ENCODE measurements at places on chromosomes 3 and 15.

DNA sequence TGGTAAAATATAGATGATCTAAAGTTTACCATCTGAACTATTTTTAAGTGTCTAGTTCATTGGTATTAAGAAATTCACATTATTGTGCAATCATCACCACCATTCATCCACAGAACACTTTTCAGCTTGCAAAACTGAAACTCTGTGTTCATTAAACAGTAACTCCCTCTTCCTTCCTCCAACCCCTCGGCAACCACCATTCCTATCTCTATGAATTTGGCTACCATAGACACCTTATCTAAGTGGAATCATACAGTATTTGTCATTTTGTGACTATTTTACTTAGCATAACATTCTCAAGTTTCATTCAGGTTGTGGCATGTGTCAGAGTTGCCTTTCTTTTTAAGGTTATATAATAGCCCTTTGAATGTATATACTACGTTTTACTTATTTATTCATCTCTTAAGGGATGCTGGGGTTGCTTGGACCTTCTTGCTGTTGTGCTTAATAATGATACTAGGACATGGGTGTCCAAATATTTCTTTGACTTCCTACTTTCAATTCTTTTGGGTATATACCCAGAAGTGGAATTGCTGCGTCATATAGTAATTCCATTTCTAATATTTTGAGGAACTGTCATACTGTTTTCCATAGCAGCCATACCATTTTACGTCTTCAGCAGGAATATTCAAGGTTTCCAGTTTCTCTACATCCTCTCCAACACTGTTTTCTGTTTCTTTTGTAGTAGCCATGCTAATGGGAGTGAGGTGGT lies 20.9 kb downstream of the KAT2B start:
- DNase-seq, result no peak

- peak; percentile 76 for DNase-seq
These were observed 4.6 kb downstream of the BCL6 start for GRCh38 chr3:187740421-187741399.

DNA sequence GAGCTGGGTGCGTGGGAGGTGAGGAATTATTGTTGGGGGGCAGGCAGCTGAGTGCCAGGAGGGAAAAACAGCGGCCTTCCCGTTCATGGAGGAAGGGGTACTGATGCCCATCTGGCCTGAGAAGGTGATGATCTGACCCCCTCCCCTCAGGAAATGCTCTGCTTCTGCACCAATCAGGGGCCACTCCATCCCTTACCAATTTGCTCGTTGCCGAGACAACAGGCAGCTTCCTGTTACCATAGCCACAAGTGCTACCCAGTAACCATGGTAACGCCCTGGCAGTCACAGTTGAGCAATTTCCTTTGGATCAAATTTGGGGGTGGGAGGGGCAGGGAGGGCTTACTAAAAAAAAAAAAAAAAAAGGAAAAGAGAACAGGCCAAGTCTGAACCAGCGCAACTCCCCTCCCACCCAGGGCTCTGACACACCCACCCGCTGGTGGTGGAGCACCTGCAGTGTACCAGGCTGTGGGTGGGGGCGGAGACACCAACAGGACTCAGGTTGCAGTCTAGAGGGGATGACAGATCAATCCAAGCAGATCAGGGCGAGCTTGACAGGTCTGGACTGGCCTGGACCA lies 13.7 kb downstream of the CELF6 start:
- DNase-seq, result peak; percentile 22

- no peak for DNase-seq
These were observed 959 bp upstream of the RASA2 start for GRCh38 chr3:141485641-141486495.

GRCh38 chr3:65828706-65829105 lies 210.0 kb downstream of the MAGI1 start:
- no peak for DNase-seq

- no peak for DNase-seq
These were observed 223.6 kb upstream of the GAP43 start for GRCh38 chr3:115399750-115400149.

- no peak for DNase-seq
These were observed 3.2 kb upstream of the NR2E3 start for GRCh38 chr15:71807125-71807629.

- DNase-seq, result no peak
These were observed 763 bp downstream of the KBTBD8 start for GRCh38 chr3:66998904-66999235.

DNA sequence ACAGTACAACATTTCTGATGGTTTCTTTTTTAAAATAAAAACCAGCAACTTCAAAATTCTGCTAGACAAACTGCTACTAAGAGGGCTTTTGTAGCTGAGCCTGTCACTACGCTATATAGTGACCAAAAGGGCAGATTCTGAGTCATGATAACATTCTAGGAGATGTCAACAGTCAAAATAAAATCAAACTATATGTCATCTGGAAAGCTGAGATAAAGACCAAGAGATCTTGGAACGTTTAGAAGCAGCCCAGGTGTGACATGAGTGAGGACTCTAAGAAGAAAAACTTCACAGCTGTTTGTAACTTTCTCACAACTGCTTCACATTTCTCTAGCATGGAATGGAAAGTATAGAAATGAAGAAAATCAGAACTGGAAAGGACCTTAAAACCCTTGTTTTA lies 84.6 kb downstream of the FILIP1L start:
- DNase-seq, result no peak

GRCh38 chr15:76341366-76342057 lies 4.9 kb downstream of the ISL2 start:
- DNase-seq, result no peak

- peak; percentile 81 for DNase-seq
These were observed 63.7 kb downstream of the SLC30A4 start for GRCh38 chr15:45458746-45459403.

DNA sequence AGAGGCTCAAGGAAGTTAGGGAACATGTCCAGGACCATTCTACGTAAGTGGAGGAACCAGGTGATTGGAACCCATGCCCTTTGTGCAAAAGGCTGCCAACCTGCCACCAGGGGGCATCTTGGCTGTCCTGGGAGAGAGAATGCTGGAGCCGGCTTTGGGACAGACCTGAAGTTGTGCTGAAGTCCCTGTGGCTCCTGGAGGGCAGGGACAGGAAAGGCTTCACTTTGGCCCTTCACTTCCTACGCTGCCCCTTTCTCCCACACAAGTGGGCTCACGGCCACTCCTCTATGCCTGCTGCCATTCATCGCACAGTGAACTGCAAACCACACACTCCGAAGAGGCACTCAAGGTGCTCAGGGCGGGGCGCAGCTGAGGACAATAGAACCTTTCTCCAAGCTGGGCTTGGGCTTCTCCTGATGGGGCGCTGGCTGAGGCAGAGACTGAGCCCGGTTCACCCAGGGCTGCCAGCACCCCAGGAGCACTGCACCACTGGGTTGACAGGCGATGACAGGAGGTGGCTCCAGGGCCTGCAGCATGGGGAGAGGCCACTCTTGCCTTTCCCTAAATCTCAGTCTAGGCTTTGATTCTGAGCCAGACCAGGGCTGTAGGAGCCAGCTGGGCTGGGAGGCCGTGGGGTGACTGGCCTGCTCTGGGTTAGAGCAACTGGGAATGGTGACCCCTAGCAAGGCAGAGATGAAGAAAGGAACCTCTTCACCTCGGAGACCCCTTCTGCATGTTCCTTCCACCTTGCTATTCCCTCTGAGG lies 8.4 kb downstream of the SHF start:
- DNase-seq, result no peak

GRCh38 chr3:43071313-43071893 lies 34.5 kb downstream of the POMGNT2 start:
- no peak for DNase-seq

GRCh38 chr3:196868297-196868661 lies 559 bp downstream of the SENP5 start:
- DNase-seq, result no peak

GRCh38 chr3:12187448-12188327 lies 29.0 kb upstream of the TIMP4 start:
- peak; percentile 46 for DNase-seq

DNA sequence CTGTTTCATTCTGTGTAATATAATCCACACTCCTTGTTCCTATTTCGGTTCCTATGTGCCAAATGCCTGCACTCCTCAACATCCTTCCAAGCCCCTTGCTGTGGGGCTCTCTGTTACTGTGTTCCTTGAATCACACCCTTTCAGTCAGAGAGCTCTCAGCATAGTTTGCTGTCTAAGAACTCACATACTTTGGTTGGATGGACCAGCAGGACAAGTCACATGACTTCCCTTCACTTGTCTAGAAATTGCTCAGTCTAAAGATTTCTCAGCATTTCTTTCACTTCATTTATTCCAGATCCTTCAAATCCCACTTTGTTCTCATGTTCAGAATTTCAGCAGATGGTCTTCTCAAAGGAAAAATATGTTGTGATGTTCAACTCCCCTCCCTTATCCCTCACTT lies 203.5 kb upstream of the PFN2 start:
- no peak for DNase-seq

DNA sequence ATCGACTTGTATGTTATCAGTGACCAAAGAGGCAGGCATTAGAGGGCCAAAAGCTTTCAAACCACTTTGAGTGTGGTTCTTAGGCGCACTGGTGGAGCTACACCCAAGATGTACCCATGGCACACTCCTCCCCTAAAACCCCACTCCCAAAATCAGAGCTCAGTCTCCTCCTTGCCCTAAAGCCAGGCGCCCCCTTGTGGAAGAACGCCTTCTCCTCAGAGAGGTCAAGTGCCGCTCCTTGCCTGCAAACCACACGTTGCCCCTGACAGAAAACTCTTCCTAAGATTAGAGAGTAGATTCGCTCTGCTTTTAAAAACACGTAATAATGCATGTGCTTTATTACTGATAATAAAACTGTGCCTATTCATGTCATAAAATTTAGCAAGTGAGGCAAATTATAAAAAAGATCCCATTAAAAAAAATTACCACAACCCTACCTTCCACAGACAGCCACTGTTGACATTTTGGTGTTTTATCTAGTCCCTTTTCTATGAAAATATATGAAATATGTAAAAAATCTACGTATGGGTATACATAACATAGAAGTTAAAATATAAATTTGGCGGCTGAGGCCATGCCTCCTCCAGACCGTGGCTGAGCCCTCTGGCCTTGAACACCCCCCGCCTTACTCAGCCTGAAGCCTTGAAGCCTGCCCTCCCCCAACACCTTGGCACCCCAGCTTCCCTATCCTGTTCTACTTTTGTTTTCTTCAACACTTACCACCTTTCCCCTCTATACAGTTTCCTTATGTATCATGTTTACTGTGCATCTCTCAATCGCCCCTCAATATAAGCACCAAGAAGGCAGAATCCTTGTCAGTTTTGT lies 33.5 kb downstream of the BCL2L10 start:
- DNase-seq, result peak; percentile 77

GRCh38 chr3:71618538-71618937 lies 35.0 kb upstream of the FOXP1 start:
- no peak for DNase-seq

GRCh38 chr3:22893101-22893500 lies 310.0 kb upstream of the UBE2E2 start:
- DNase-seq, result no peak

- DNase-seq, result peak; percentile 83
These were observed 1.3 kb upstream of the TWF2 start for GRCh38 chr3:52240059-52240885.

GRCh38 chr15:64072812-64073211 lies 20.8 kb downstream of the CIAO2A start:
- DNase-seq, result no peak

- no peak for DNase-seq
These were observed 44.6 kb upstream of the PGPEP1L start for GRCh38 chr15:99052205-99052604.

- DNase-seq, result no peak
These were observed 102.9 kb downstream of the SRGAP3 start for GRCh38 chr3:9146367-9147071.

GRCh38 chr15:36905908-36906307 lies 194.4 kb downstream of the MEIS2 start:
- no peak for DNase-seq

- DNase-seq, result no peak
These were observed 10.9 kb downstream of the SLCO2A1 start for GRCh38 chr3:134018850-134019249.

DNA sequence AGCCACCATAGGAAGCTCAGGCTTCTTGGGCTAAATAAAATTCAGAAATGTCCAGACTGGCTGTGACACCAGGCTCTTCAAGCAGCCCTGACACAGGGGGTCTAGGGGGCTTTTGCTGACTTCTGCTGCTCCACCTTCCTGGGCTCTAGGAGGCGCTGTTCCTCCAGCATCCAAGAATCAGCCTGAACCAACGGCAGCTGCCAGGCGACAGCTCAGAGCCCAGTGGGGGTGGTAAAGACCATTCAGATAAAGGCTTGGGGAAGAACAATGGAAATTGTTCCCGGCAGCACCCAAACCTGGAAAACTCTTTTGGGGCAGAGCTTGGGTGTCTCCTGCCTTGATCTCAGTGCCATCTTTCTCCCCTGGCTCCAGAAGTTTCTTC lies 21.6 kb upstream of the PSTPIP1 start:
- peak; percentile 81 for DNase-seq

GRCh38 chr3:147514366-147515160 lies 105.4 kb downstream of the ZIC1 start:
- DNase-seq, result no peak

GRCh38 chr3:24929521-24929920 lies 434.9 kb upstream of the THRB start:
- DNase-seq, result no peak

- no peak for DNase-seq
These were observed 5.3 kb downstream of the TUBGCP4 start for GRCh38 chr15:43376017-43376705.

GRCh38 chr15:42078903-42079302 lies 15.5 kb downstream of the PLA2G4D start:
- no peak for DNase-seq

GRCh38 chr3:40366203-40367162 lies 20.5 kb upstream of the ENTPD3 start:
- peak; percentile 13 for DNase-seq

GRCh38 chr15:99719096-99719541 lies 14.1 kb downstream of the LYSMD4 start:
- no peak for DNase-seq

DNA sequence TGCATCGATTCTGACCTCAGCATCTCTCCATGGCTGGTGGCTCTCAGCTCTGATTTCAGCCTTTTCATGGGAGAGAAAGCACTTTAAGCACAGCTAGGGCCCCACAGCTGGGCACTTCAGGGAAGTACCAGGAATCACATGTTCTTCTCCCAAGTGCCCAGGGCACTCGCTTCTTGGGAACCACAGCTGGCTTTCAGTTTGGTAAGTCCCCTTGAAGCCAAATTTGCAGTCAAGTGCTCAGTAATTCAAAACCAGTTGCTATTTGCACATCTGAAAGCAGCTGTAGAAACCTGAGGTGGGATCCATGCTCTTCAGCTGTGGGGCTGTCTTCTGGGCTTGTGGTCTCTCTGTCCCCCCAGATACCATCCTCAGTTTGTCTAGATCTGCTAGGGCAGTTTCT lies 12.8 kb downstream of the GABRA5 start:
- no peak for DNase-seq

GRCh38 chr3:54424292-54424691 lies 301.9 kb downstream of the CACNA2D3 start:
- DNase-seq, result no peak

- no peak for DNase-seq
These were observed 67.5 kb upstream of the LCTL start for GRCh38 chr15:66633041-66633937.

DNA sequence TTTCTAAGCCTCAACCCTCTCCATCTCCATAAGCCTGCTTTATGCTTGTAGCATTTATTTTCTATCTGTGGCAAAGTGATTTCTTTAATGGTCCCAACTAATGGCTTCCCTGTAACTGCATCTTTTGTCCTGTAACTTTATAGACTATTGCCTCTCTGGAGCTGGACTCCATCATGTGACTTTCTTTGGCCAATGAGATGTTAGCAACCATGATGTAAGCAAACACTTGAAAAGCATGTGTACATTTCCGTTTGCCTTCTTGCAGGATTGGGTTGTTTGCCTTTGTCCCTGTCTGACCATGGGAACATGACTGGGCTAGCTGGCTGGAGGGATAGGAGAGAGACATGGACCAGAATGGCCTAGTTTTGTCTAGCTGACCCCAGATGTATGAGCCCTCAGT lies 106.0 kb upstream of the LRIG1 start:
- DNase-seq, result no peak
